ENCODE measurements at places on chromosomes 6 and 20.

DNA sequence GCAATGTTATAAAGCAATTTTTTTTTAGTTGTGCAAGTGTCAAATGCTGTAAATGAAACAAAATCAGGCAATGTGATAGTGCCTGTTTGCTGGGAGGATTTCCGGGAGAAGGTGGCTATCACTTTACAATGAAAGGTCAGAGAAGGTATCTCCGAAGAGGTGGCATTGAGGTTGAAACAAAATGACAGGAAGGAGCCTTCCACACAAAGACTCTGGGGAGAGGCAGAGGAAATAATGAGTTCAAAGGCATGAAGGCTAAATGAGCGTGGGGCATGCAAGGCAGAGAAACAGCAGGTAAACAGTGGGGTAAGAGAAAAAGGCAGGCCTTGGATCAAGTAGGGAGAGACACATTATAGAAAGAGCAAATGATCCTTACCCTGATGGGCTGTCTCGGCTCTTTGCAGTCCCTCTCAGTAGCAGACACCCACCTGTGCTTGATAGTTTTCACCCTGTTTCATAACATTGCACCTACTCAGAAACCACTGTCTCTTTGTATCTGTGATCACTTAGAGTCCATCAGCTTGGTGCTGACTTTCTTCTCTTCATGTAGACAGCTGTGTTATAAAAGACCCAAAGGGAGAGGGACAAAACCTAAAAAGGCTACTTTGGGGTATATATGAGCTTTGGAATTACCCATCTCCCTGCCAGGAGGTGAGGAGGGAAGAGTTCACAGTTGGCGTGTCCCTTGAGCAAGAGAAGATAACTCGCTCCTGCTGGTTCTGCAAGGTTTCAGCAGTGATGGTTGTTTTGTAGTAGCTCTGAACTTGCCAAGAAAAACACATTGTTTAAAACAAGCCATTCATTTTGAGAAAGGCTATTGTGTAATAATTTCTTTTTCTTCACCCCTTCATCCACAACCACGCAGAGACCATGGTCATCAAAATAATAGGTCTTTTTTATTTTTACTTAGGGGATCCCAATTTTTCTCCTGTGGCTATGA is 22.3 kb downstream of the NRN1 start:
- DNase-seq = no peak

- DNase-seq = no peak
Measured at GRCh38 chr6:132199343-132199742, 201.9 kb downstream of the MOXD1 start.

- DNase-seq = no peak
Measured at GRCh38 chr20:58892141-58892931, 39.8 kb downstream of the GNAS start.

DNA sequence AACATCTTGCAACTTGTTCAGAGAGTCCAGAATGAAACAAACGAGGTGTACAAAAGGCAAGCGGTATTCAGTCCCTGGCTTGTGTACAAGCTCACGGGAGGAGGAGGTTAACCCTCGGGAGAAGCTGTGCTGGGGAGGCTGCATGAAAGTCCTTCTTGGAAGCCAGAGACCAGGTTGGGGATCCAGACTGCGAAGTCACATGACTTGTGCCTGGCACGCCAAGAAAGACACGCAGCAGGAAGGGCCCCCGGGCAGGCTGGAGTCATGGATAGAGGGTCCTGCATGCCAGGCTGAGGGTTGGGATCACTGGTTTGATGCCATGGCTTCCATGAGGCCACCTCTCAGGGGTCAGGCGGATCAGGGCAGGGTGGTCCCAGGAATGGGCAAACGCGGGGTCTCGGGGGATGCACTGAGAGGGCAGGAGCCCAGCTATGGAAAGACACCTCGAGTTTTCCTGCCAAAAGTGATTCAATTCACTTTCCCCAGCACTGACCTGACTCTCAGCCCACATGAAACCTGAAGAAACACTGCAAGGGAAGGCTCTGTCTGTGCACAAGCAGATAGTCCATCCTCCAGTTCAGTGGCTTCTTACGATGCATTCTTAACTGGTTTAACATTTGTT is 79.4 kb downstream of the DLL1 start:
- DNase-seq = no peak

GRCh38 chr6:113645986-113646385 is 211.2 kb upstream of the MARCKS start:
- DNase-seq = no peak

- no peak for DNase-seq
Measured at GRCh38 chr20:35307666-35308653, 15.7 kb upstream of the FAM83C start.

- DNase-seq = no peak
Measured at GRCh38 chr20:60224914-60225313, 266.7 kb downstream of the CDH26 start.
